Activated gamma-delta T cell treated with anti-CD3 and anti-CD28 coated beads, Interleukin-2, amount 50 U/mL, for 16 hours (primary cell): ENCODE measurements at places on chromosomes 4 and X.

DNA sequence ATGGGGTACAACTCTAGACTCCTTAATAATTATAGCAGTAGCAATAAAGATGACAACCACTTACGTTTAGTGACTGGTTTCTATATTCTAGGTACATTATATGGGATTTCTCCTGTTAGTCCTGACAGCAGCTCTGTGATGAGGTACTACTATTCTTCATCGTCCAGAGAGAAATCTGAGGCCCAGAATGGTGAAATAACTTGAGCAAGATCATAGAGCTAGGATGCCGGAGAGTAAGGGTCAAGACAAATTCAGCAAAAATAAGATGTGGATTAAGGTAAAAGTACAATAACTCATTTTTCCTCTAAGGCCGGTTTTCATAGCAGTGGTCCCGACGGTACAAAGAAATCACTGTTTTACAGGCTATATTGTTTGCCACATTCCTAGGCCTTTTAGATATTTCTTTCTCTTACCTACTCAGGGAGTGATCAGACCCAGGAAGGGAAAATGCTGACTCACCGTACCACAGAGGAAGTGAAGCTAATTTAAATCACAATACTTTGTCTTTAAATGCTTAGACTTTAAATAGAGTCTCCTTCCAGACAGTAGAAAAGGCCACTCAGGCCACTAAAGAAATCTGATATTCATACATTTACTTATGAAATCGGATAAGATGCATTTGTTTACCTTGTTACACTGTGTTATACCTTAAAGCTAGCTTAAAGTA lies 2023.0 kb upstream of the AGA start:
- no peak for DNase-seq

DNA sequence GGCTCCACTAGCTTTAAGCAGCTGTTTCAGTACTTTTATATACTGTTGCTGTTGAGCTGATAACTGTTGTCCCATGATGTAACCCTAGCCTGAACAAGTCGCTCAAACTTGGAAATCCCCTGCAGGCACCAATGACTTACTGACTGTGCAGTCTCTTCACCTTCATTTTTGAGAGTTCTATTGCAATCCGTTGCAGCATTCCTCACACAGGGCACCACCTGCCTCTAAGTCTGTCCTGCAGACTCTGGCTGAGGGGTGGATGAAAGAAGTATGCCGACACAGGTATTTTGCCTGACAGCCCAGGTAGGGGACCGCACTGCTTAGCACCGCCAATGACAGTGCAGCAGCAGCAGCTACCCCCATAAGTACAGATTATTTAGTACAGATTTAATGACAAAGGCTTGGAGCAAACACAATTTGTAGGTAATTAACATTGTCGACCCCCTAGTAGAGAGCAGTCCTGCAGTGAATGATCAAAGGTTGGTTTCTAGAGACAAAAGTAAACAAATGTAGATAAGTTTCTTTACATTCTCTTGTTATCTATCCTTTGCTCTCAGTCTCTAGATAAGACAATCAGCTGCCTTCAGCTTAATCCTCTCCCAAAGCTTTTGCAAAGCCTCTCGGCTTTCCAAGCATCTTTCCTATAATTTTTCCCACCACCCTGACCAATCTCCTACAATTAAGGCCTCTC lies 205.0 kb downstream of the PABPC4L start:
- DNase-seq, result no peak

- DNase-seq, result no peak
Measured at GRCh38 chrX:55908661-55909212, 191.2 kb downstream of the RRAGB start.

- DNase-seq, result no peak
Measured at GRCh38 chrX:71252221-71252620, 1.7 kb downstream of the ZMYM3 start.

DNA sequence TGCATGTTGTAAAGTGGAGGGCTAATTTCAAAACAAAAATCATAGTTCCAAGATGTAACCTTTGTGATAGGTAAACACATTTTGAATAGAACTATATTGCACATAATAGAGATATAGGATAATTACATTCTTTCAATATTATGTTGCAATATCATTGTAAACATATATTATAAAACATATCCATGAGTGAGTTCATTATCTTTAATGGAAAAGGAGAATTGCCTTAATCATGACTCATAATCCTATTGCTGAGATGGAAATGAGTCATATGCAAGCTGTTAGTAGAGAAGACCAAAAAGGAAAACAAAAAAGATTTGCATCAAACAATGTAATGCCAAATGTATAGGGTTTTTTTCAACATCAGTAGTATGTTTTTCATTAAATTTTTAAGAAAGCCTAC lies 73.7 kb upstream of the WDR44 start:
- DNase-seq, result no peak
